NCI-H345 (cell line): ENCODE measurements at places on chromosomes 1 and 21.
A peak's percentile ranks its signal among the peaks of the same experiment; 100 is the strongest.

GRCh38 chr1:53324728-53325297, 3.1 kb downstream of the LRP8 start:
- no peak for DNase-seq

DNA sequence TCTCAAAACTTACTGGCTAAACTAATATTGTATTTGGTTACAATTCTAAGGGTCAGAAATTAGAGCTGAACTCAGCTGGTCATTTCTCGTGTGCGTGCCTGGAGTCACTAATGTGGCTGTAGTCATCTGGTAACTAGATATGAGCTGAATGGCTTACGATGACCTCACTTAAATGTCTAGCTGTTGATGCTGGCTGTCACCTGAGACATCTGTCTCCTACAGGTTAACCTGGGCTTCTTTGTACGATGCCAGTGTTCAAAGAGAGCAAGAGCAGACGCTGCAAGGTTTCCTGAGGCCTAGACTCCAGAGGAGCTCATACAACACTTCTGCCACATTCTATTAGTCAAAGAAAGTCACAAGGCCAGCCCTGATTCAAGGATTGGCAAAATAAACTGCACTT, 17.1 kb upstream of the ALG6 start:
- no peak for DNase-seq

DNA sequence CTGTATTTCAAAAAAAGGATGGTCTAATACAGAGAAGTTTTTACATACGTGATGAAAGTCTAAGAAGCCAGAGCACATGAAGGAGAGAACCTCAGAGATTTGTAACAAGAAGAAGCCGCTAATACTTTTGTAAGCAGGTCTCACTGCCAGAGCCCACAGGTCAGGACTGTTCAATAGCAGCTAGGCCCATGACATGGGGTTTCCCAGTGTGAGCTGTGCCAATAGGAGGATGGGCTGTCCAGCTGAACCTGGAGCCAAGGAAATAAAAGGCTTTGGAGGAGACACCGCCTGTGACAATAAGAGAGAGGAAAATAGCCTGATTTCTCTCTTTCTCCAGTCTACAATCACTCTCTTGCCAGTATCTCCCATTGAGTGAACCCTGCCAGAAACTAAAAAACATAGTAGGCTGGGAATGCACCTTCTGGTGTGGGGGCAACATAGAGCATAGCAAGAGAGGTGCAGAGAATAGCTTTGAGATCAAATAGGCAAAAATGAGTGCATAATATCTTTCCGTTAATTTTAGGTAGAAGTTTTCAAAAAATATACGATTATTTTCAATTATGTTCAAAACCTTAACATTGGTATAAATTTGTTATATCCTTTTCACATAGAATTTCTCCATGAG, 360.3 kb downstream of the NEGR1 start:
- DNase-seq = no peak

DNA sequence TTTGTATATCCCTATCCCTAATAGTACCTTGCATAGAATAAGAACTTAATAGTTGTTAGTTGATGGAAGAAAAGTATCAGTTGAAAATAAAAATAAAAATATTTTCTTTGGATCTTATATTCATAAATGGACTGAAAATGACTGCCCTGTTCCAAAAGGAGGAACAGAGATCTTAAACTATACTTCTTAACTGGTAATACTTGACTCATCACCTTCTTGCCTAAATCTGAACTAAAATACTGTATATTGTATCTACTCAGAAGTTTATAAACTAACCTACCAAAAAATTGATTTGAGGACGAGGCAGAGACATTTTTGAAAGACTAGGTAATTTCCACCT, 178.8 kb downstream of the SYT2 start:
- DNase-seq = no peak

GRCh38 chr1:31897526-31898100, 40.6 kb downstream of the PTP4A2 start:
- no peak for DNase-seq

- no peak for DNase-seq
Observed at GRCh38 chr1:218705391-218705790, 360.3 kb downstream of the TGFB2 start.

- DNase-seq = peak; percentile 55
Observed at GRCh38 chr1:869499-870244, 54.1 kb upstream of the SAMD11 start.

DNA sequence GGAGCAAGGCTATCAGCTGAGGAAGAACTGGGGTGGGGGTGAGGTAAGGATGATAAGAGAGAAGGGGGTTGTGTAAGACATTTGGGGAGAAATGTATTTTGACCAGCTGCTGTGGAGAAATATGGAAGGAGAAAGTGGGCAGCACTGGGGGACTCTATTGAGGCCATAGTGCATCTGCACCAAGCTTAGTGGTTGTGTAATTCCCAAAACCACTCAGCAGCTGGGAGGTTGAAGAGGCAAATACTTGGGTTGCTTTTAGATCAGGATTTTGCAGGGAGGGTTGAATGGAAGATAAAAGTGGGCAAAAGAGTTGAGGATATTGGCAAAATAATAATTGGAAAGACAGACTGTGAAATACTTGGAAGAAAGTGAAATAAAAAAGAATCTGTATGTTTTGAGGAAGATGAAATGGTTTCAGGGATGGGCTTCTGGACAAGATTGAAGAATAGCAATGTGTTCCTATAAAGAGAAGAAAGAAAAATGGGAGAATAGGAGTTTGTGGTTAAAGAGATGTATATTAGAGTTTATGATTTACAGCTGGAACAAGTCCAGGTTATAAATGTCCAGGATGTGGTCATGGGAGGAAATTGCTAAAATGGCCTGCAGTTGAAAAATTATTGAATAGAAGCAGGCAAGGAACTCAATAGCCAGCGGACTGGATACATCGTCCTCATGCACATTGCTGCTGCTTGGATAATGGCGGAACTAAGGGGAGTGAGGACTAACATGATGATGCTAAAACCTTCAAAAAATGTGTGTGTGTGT, 162.7 kb downstream of the DNM3 start:
- DNase-seq = no peak

GRCh38 chr21:38989745-38990423, 184.2 kb downstream of the ETS2 start:
- DNase-seq = peak; percentile 90

- no peak for DNase-seq
Observed at GRCh38 chr1:72568113-72568512, 285.8 kb upstream of the NEGR1 start.

DNA sequence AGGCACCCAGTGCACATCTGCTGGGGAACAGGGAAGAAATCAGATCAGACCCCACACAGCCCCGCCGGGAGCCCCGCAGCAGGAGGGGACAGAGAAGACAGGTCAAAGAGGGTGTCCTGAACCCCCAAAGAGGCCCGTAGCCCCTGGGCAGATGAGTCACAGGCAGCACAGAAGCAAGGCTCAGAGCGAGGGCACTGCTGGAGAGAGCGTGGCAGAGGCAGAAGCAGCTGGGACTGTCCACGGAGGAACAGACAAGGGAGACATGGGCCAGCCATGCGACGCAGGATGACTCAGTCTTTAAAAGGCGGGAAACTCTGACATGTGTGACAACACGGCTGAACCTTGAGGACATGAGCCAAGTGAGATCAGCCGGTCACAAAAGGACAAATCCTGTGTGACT, 14.5 kb upstream of the PRDM16 start:
- DNase-seq = no peak

DNA sequence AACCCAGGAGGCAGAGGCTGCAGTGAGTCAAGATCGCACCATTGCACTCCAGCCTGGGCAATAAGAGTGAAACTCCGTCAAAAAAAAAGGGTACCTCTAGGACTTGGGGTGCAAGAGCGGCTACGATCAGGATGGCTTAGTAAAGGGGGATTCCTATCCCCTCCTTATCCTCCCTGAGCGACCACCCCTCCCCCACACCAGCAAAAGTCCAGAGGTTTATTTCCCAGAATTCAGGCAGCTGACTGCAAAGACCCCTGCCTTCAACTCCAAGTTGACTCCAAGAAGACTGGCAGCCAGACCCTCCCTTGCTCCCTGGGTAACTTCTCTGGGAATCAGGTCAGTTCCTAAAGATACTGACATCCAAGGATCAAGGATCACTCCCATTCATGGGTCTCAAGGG, 12.4 kb upstream of the PRDM16 start:
- DNase-seq = no peak

- DNase-seq = no peak
Observed at GRCh38 chr1:209051570-209051969, 531.9 kb upstream of the CAMK1G start.

- DNase-seq = no peak
Observed at GRCh38 chr1:31324992-31325391, 28.2 kb downstream of the ZCCHC17 start.

DNA sequence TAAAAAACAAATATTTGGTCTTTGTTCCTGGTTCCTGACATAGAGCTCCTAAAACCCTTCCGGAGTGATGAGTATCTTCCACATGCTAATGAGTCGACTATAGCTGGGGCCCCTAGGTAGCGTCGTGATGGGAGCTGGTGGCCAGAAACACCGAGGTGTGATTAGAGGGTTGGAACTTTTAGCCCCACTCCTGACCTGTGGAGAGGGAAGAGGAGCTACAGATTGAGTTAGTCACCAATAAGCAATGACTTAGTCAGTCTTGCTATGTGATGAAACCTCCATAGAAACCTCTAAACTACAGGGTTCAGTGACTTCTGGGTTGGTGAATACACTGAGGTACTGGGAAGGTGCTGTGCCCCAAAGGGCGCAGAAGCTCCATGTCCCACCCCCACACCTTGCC, 30.1 kb upstream of the PLD5 start:
- DNase-seq = no peak

DNA sequence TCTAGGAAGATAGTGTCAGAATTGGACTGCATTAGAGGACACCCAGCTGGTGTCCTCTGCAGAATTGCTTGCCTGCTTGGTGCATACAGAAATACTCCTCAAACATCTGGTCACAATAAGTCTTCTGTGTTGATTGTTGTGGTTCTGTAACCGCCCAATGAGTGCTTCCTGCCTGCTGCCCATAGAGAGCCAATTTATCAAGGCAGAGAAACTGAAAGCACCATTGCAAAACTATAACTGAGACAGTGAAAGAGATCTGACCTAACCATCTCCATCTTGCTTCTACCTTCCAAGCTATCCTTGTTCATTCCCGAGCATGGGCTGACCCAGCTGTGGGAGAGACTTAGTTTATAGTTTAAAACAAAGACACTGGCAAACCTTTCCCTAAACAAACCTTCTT, 462.4 kb upstream of the RGS18 start:
- no peak for DNase-seq

GRCh38 chr1:202135221-202135721, 9.3 kb downstream of the ARL8A start:
- peak; percentile 70 for DNase-seq
